Daoy (cell line): ENCODE measurements at places on chromosomes 12 and 14.
A peak's percentile ranks its signal among the peaks of the same experiment; 100 is the strongest.

DNA sequence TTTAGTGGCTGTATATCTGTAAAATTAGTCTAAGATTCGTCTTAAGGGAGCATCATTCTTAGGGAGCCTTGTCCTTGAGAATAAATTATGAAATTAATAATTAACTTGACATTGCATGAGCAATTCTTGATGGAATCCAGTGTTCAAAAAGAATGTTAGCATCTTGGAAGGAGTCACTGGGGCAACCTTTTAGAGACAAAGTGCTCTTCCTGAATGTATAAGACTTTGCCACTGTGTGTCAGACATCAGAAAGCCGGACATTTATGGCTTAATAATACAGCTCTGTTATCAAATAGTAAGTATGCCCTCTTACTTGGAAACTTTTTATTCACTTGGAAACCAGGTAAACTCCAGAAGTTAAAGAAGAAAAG, 83.3 kb downstream of the CCER1 start:
- no peak for DNase-seq

DNA sequence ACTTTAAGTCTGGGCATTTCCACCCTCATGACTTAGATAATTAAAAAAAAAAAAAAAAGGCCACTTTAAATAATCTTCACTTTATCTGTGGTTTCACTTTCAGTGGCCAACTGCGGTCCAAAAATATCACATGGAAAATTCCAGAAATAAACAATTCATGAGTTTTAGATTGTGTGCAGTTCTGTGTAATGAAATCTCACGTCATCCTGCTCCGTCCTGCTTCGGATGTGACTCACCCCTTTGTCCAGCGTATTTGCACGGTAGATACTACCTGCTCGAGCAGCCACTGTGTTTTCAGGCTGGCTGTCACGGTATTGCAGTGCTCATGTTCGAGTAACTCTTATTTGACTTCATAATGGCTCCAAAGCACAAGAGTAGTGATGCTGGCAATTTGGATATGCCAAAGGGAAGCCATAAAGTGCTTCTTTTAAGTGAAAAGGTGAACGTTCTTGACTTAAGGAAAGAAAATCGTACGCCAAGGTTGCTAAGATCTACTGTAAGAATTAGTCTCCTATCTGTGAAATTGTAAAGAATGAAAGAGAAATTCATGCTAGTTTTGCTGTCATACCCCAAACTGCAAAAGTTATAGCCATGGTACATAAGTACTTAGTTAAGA, 2.4 kb downstream of the E2F7 start:
- DNase-seq = peak; percentile 95

GRCh38 chr14:38207377-38207735, 348 bp upstream of the SSTR1 start:
- DNase-seq = no peak

DNA sequence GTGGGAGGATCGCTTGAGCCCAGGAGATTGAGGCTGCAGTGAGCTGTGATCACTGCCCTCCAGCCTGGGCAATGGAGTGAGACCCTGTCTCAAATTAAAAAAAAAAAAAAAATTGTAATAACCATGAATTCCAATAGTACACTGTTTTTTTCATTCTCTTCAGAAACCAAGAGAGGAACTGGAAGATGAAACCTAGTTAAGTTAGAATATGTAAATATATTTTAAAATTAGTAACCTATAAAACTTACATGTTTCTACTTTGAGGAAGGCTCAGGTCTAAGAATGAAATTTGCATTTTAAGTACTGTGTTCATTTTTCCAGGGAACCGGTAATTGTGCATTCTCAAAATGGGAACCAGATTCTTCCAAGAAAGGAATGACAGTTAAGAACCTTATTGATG, 18.8 kb downstream of the KNTC1 start:
- DNase-seq = no peak

GRCh38 chr12:128823916-128824839, at the start of gene SLC15A4:
Gene SLC15A4 (minus strand): TSS chr12:128823958. CDS start chr12:128823943, 15 bp downstream.
- DNase-seq = peak; percentile 97

GRCh38 chr14:62251237-62251636, 489.0 kb downstream of the SNAPC1 start:
- no peak for DNase-seq

DNA sequence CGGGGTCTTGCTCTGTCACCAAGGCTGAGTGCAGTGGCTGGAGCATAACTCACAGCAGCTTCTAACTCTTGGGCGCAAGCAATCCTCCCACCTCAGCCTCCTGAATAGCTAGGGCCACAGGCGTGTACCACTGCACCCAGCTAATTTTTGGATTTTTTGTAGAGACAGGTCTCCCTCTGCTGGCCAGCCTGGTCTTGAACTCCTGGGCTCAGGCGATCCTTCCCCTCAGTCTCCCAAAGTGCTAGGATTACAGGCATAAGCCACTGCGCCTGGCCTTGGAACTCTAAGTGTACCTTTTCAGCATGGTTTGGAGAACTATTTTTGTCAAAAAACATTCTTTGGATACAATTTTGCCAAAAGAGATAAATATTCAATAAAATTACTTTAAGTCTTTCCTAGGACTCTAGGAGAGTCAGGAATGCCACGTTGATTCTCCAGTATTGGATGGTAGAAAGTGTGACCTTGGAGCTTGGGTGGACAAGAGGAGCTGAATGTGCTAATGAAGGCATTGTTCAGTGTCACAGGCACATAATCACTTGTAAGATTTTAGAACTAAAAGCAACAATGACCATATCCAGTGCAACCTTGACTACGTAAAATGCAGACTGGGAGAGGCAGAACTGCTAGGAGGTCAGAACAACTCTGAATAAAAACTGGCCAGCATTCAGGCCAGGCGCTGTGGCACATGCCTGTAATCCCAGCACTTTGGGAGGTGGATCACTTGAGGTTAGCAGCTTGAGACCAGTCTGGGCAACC, 2.8 kb downstream of the SRSF9 start:
- peak; percentile 38 for DNase-seq

- no peak for DNase-seq
Observed at GRCh38 chr12:13147688-13148484, 44.4 kb upstream of the GSG1 start.

- no peak for DNase-seq
Observed at GRCh38 chr14:81176241-81176640, 44.5 kb downstream of the GTF2A1 start.

GRCh38 chr14:42806909-42807315, 1200.2 kb downstream of the LRFN5 start:
- DNase-seq = peak; percentile 4

DNA sequence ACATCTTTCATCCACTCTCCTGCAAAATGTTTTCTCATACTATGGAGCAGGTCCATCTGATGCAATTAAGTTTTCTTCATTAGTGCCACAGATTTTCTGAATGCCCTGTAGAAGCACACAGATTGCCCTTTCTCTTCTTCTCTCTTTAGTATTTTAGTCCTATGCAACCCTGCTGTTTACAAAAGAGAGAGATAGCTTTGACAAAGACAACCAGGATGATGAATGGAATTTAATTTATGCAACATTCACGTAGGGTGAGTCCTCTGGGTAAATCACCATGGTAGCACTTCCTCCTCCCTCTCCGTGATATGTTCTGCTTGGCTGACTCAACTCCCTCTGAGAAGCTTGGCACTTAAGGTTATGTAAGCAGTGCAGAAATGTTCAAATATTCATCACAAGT, 400.9 kb upstream of the PDE3A start:
- DNase-seq = peak; percentile 71

DNA sequence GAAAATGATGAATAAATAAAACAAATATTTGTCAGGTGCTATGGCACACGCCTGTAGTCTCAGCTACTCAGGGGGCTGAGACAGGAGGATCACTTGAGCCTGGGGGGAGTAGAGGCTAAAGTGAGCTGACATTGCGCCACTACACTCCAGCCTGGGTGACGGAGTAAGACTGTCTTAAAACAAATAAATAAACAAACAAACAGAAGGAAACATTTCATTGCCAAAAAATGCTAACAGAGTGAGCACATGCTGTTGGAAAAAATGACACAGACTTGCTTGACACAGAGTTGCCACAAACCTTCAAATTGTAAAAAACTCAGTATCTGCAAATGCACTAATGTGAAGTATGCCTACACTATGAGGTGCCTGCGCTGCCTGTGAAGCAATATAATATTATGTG, 50.8 kb upstream of the AP4S1 start:
- DNase-seq = no peak

DNA sequence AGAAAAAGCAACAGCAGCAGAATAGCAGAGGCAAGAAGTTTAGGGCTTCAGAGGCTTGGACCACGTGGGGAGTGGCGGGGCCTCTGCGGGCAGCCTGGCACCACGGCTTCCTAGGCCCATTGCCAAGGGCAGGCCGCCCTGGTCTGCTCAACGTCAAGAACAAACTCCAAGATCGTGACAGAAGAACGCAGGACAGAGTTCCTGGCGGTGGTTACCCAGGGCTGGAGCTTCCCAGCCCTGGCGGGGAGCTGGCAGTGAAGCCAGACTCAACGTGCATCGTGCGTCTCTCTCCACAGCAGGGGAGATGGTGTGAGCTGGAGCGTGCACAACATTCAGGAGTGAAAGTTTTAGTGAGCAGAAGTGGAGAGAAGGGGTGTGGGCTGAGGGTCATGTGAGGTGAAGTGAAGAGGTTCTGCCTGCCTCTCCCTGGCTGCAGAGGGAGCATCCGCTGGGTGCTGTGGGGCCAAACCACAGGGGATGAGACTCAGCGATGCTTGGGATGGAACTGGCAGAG, 13.9 kb upstream of the CACNA2D4 start:
- peak; percentile 21 for DNase-seq
